ENCODE measurements at places on chromosomes 5 and 9.

DNA sequence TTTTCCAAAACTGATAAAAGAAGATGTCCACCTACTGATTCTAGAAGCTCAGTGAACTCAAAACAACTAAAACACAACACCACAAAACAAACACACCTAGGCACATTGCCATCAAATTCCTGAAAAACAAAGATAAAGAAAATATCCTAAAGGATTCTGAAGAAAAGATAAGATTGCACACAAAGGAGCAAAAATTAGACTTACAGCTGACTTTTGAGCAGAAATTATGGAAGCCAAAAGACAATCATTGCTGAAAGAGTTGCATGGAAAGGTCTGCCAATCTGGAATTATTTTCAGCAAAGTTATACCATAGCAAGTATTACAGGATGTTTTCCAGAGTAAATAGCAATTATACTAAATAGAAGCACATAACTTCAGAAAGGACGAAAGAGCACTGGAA lies 128.2 kb upstream of the IRX2 start:
- no peak for DNase-seq

DNA sequence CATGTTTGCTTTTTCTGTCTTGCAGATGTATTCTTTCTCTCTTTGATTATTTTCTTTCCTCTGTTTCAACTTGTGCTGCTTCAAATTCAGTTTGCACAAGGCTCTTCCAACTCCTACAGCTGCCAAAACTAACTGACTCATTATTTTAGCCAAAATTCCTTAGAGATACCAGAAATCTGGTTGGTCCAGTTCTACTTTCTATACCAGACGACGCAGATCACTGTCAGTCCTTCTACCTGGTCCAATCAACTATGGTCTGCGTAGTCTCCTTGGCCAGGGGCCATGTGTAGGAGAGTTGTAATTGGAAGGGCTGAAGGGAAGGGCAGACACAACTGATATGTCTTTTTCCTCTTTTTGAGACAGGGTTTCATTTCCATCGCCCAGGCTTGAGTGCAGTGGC lies 51.9 kb upstream of the JAK2 start:
- peak; percentile 75 for DNase-seq

- no peak for DNase-seq
Observed at GRCh38 chr9:19464061-19464763, 55.4 kb downstream of the ACER2 start.

DNA sequence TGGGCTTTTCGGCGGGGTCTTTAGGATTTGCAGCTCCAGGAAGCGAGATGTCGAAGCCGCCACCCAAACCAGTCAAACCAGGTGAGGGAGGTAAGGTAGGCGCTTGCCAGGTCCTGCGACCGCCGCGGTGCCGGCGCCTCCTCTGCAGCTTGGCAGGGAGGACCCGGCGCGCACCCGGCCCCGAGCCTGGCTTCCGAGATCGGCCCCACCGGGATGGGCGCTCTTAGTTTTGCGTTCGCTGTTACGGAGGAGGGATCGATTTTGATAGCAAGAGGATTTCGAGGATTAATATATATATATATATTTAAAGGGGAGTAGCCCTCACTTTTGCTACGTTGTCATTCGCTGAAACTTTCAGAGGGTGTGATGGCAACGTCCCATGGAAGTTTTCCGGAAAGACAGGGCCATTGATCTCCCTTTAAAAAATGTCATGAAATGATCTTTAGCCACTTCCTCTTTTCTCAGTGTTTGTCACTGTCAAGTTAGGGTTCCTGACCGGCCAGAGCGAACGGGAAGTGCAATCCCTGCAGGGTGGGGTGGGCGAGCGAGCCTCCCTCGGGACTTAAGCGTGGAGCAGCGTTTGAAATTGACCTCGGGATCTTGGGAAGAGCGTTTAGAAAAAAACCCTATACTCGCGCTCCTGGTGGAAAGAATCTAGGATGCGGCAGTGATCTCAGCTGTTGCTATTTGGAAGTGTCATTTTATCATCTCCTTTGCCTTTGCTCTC lies 495 bp downstream of the OSTF1 start:
- peak; percentile 85 for DNase-seq

- no peak for DNase-seq
Observed at GRCh38 chr5:118722122-118723020, 266.0 kb downstream of the DTWD2 start.

- peak; percentile 76 for DNase-seq
Observed at GRCh38 chr5:142720641-142721271, 34.9 kb upstream of the FGF1 start.

DNA sequence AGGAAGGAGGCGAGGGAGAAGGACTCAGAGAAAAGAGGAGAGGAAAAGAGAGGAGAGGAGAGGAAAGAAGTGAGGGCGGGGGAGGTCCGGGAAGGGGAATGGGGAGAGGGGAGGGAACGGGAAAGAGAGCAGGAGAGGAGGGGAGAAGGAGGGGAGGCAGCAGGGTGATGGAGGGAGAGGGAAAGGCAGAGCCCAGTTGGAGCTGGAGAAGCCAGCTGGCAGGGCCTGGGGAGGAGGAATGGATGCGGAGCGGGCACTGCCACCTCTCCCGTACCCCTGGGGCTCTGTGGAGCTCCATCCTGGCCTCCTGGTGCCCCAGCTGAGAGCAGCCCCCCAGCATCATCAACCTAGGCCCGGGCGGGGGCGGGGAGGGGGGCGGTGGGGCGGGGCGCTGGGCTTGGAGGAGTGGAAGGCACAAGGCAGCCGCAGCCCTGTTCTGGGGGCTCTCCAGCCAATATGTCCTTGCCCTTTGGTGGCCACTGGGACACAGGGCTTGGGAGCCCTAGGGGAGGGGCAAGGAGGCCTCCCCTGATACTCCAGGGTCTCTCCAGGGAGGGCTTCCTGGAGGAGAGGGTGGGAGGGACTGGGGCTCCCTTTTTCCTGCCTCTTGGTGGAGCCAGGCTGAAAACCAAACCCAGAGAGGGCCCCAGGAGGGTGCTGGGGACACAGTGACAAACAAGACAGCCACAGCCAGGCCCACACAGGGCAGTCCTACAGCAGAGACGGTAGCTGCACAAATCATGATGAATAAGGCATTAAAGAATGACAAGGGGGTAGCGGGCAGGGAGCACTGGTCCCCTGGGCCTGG lies 123.7 kb downstream of the C9orf50 start:
- no peak for DNase-seq

- DNase-seq = no peak
Observed at GRCh38 chr9:98795970-98796363, 388 bp downstream of the ANKS6 start.

- no peak for DNase-seq
Observed at GRCh38 chr5:76617675-76618074, 5.5 kb downstream of the F2RL2 start.

- no peak for DNase-seq
Observed at GRCh38 chr5:131943916-131944315, 1.5 kb downstream of the MEIKIN start.

DNA sequence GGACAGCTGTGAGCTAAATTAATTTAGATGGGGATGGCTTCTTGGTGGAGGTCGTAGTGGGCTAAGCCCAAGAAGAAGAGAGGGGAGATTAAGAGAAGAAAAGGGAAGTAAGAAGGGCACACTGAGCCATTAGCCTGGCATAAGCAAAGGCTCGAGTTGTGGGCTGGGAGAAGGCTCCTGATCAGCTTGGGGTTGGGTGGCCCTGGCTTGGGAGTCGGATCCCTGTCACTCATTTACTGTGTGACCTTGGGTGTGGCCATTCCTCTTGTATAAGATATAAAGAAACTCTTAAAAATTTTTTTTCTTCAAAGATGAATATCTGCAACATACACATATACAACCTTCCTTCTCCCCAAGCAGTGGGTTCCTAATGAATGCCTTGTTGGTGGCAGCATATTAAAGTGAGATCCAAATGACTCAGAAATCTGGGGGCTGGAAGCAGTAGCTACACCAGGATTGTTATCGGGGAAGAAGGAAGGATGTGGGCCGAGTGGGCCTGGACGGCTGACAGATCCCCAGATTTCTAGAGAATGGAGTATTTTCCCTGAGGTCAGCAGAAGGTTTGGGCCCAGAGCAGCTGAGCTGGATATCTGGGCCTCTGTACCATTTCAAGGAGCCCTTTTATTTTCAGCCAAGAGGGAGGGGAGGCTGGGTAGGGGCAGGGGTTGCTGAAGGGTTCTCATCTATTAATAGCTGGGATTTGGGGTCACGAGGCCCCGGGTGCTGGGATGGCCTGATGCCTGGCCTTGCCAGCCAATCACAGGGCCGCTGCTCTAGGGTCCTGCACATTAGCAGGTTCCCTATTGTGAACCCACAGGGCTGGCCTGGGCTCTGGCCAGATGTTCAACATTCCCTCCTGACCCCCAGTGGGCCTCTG lies 52.1 kb downstream of the PPARGC1B start:
- no peak for DNase-seq

GRCh38 chr9:76580188-76580587 lies 121.2 kb downstream of the GCNT1 start:
- DNase-seq = no peak

GRCh38 chr9:12503606-12504122 lies 189.5 kb upstream of the TYRP1 start:
- no peak for DNase-seq

- DNase-seq = no peak
Observed at GRCh38 chr5:119476341-119476740, 24.0 kb downstream of the HSD17B4 start.

DNA sequence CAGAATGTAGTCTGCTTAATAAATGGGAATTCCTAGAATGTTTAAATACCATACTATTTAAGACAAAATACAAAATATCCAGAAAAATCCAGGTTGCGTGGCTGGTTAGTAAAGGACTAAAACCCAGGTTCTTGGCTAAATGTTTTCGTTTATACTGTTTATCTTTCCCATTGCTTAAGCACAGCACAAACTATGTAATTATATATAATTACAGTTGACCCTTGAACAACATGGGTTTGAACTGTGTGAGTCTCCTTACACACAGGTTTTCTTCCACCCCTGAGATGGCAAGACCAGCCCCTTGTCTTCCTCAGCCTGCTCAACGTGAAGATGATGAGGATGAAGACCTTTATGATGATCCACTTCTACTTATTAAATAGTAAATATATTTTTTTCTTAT lies 24.7 kb downstream of the XPA start:
- no peak for DNase-seq

DNA sequence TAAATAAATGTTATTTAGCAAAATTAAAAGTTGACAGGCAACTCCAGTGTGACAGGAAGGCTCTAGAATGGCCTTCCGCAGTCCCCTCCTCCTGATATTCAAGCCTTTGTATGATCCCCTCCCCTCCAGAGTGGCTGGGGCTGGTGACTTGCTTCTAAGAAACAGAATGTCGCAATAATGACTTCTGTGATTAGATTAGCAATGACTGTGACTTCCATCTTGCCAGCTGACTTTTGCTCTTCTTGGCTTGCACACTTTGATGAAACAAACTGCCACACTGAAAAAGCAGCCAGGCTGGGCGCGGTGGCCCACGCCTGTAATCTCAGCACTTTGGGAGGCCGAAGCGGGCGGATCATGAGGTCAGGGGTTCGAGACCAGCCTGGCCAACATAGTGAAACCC lies 106.5 kb upstream of the LARP1 start:
- DNase-seq = no peak

DNA sequence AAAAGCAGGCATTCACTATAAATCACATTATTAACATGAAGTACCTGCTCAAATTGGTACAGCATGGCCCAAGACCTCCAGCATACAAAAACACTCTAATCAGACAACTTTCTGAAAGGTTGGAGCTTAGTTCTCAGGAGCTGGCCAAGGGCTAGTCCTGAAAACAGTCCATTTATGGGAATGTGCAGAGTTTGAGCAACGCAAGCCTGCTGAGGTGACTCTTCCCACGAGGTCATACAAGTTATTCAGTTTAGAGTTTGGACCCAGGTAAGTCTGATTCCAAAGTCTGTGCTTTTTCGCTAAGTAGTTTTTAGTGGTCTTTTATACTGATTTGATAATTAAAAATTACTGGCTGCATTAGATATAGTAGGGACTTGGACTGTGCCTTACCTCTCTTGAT lies 52.6 kb downstream of the AP3S1 start:
- no peak for DNase-seq

- DNase-seq = no peak
Observed at GRCh38 chr5:115168829-115169486, 750 bp downstream of the TRIM36 start.

DNA sequence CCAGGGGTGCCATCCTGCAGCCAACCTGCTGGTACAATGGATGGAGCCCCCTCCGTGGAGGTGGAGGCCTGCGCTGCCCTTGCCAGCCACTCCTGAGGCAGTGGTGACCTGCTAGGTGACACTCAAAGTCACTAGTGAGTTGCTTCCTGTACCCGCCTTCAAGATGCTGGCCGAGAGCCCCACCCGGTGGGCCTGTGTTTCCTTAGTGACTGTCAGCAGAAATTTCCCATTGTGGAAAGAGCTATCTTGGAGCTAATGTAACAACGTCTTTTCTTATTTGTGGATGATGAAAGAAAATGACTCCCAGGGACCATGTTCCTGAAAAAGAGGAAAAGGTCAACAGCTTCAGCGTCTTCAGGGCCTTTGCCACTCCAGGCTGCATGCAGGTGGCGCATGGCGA lies 117.0 kb upstream of the BOD1 start:
- DNase-seq = no peak

- no peak for DNase-seq
Observed at GRCh38 chr9:97808415-97808814, 44.6 kb upstream of the FOXE1 start.

DNA sequence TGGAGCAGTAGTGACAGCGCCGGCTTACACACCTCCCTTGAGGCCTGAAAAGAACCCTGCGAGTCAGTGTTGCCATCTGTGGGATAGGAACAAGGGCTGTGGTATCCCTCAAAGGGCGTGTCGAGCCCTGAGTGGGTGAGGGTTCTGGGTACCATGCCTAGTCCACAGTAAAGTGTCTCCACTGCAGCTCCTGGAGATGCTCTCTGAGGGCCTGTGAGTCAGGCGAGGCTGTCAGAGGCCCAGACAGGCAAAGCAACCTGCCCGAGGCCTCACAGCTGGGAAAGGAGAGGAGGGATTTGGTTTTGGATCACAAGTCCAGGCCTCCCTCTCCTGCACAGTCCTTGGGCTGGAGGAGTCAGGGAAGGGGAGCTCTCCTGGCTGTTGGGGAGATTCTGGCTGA lies 6.1 kb downstream of the PRRX2 start:
- no peak for DNase-seq

- no peak for DNase-seq
Observed at GRCh38 chr5:19777363-19777762, 210.6 kb downstream of the CDH18 start.

DNA sequence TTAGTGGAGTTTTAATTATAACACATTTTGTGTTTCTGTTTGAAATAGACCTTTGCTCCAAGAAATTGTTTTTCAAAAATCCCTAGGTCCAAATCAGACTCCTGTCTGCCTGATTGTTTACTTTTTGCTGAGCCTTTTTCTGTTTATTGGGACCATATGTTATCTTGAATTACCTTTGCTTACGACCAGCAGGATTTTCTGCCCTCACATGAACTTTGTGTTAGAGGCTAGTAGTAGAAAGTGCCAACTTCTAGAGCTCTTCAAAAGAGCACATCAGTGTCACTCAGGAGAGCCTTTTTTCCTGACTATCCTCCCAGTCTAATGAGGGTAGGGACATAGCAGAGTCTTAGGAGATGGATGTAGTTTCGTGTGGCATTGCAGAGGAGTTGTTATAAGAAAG lies 10.2 kb downstream of the RECK start:
- no peak for DNase-seq

DNA sequence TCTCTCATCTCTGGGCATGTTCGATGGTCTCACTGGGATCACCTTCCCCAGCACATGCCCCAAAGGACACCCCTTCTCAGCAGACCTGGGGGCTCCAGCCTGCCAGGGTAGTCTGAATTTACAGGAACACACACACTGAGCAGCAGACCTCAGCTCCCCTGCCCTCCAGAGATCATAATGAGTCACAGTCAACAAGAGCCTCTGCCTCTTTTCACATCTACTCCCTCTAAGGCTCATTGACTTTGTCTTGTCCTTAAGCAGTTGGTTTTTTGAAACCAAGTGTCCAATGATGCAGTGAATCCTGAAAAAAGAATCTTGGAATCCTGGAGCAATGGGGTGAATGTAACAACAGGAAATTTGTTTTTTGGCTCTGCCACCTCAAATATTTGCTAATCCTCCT lies 20.8 kb downstream of the GABBR2 start:
- DNase-seq = no peak
